ENCODE measurements at places on chromosomes 7 and 10.

DNA sequence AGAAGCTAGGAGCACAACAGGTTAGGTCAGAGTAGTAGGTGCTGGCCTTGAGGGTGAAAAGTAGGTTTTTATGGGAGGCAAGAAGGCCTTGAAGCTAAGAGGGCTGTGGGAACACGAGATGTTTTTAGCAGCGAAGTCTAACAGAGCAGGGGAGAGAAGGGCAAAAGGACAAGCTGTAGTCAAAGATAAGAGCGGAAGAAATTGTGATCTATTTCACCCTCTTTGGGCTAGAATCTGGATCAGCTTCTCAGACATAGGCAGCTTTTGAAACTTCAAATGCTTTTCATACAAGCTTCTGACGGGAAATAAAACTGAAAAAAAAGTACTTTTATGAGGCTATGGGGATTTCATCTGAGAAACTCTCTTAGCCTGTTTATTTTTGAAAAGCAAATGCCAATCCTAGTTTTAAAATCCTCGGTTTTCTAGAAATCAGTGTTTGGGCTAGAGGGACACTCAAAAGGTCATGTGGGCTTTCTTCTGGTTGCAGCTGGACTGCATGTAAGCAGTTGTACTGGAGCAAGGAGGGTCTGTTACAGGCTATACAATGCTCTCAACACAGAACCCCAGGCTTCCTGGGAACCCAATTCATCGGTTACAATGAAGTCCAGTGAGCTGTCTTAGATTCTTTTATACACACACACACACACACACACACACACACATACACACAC lies 83.6 kb downstream of the RNF216 start:
- no peak for DNase-seq

DNA sequence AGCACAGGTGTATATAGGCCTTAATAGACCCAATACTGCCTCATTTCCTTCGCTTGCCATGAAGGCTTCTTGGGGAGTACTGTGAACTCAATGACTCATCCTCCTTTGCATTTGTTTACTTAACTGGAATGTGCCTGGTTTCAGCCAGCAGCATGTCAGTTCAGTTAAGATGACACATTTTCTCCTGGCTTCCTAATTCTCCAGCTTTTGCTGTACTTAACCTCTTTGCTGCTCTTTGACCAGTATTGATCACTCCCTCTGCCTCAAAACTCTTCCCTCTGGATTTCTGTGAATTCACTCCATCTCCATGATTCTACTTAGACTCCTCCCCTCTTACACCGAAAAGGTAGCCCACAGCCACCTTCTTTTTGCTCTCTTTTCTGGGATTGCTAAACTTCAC lies 135.7 kb downstream of the MAGI2 start:
- no peak for DNase-seq

DNA sequence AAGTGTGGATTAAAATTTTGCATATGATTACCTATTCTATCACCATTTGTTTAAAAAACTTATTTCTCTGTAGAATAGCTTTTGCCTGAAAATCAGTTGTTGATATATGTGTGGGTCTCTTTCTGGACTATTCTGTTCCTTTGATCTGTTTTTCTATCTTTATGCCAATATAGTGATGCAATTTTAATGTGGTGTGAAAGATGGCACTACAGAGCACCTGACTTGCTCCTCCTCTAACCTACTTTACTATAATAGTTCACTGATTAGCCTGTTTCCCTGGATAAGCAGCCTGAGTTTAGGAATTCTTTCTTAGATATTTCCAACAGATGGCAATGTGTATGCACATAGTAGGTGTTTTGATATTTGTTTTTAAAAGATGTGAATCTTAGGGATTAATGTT lies 294.5 kb downstream of the AUTS2 start:
- no peak for DNase-seq

- no peak for DNase-seq
These were observed 66.1 kb downstream of the MTPN start for GRCh38 chr7:135911099-135911498.

GRCh38 chr7:44333911-44334733 lies 8.7 kb upstream of the CAMK2B start:
- no peak for DNase-seq

- no peak for DNase-seq
These were observed 293.6 kb downstream of the ARHGAP12 start for GRCh38 chr10:31635009-31635408.

DNA sequence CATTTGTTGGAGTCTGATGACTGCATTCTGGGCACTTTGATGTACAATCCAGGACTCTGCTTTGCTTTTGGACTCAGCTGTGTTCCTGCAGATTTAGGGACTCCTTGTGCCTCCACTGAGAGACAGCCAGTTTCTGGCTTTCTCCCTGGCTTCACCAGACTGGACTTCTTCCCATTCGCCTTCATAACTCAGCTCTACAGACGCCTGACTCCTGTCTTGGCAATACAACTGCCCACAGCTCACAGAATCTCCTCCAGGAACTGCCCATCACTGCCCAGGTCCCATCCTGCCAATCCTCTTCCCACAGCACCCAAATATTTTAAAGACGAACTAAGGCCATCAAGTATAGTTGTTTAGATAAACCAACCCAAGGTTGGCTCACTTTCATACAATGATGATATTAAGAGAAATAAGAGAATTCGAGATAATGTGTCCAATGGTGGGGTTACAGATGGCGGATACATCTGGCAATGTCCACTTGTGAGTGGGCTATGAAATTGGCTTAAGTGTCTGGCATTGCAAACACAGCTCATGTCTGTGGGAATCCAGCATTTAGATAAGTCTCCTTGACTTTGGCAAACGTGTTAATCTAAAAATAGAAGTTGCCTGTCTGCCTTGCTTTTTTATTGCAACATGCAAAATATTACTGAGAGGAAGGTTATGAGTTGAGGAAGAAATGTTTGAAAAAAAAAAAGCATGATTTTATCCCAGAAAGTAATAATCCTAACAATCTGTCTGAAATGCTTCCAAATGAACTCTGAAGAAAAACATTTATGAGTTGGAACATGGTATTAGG lies 95.1 kb downstream of the ITGA8 start:
- no peak for DNase-seq

- no peak for DNase-seq
These were observed 38.3 kb downstream of the WBP1L start for GRCh38 chr10:102781921-102782557.

- DNase-seq = no peak
These were observed 12.8 kb upstream of the PRKAG2 start for GRCh38 chr7:151889406-151890354.

GRCh38 chr7:25349283-25350017 lies 121.2 kb upstream of the NPVF start:
- DNase-seq = no peak

DNA sequence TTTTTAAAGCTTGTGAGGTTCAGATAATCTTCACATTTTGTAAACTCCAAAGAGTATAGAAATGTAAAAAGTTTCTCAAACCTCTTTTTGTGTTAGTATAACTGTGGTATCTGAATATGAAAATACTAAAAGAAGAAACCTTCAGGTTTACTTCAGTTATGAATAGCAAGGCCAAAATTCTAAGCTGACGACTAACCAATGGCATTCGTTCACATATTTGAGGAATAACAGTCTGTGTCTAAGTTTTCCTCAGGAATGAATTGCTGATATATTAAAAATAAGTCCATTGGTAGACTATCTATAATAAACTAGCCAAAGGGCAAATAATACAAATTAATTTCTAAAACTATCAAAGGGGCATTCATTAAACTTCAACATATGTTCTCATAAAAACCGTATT lies 206.0 kb downstream of the CXCL12 start:
- no peak for DNase-seq

GRCh38 chr10:101089520-101090299 lies 27.9 kb downstream of the KAZALD1 start:
- no peak for DNase-seq

DNA sequence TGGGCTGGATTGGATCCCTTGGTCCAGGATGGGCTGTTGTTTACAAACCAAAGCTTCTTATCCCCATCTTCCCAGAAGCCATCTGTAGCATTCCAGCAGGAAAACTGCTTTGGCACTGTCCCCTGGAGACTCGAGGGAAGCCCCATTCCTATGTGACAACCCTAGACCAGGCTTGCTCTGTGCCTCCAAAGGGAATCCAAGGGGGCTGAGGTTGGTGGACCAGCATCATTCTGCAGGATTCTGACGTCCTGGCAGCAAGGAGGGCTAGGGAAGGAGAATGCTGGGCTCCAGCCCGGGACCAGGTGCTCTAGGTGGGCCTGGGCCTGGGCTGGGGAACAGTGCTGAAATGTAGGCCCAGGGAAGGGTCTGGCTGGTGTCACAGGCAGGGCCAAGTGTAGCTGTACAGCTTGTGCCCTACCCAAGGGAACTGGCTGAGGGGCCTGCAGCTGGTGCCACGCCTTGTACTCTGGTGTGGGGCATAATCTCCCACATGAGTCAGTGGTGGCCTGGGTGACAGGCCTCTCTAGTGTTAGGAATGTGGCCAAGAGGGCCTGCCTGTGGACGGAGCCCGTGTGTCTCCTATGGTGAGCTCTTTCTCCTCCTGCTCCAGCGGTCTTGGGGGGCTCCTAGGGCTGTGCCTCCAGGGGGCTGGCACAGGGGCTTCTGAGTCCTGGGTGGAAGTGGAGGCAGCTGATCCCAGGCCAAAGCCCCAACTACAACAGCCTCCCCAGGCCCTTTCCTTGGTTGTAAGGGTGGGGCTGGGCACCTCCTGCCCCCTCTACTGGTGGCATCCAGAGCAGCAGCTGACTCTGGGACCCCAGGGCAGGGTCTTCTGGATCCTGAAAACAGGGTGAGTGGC lies 25.2 kb downstream of the TRIM8 start:
- DNase-seq = no peak

DNA sequence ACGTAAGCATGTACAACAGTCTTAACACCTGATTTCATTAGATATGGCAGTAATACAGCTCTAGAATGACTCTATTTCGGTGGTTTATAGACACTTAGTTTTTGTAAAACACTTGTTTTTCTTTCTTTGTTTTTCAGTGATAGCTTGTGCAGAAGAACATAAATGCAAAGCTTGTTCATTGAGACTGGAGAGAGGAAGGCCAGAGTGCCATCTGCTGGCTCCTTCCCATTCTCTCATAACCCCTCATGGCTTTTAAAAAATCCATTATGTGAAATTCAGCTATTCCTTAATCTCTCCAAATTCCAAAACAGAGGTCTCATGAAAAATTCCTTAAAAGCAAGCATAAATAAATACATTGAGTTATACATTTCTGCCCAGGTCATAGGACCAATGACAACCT lies 76.3 kb downstream of the CACNB2 start:
- no peak for DNase-seq

- DNase-seq = no peak
These were observed 2.0 kb upstream of the ASB13 start for GRCh38 chr10:5668429-5668828.

DNA sequence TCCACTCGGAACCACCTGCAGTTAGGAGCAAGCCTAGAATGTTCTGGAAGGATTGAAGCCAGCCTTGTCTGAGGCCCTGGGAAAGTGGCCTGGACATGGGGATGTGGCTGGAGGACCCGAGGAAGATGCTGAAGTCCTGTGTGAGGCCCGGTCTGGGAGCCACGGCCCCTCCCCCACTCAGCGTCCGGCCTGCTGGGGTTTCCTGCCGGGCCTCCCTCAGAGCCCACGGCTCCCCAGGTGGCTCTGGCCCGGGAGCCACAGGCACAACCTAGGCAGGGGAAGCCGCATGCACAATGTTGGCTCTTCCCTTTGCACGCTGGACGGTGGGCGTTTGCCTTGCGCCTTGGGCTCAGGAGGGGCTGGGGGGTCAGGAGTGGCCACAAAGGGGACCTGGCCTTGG lies 39.0 kb downstream of the UNCX start:
- DNase-seq = no peak

GRCh38 chr10:98332623-98333269 lies 64.8 kb upstream of the LOXL4 start:
- DNase-seq = no peak

DNA sequence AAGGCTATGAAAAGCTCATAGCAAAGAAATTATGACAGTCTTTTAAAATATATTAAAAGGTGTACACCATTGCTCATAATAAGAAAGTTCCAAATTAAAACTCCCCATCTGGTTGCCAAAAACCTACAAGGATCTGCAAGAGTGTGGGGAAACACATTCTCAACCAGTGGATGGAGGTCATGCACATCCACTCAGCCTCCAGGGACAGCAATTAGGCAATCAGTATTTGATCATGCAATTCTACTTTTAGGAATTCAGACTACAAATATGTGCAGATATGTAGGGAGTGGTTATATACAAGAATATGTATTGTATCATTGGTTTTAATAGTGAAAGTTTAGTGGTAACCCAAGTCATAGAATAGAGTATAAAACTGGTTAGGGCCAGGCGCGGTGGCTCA lies 157.8 kb downstream of the FGFR2 start:
- no peak for DNase-seq

GRCh38 chr7:158050978-158051651 lies 536.5 kb downstream of the PTPRN2 start:
- no peak for DNase-seq

DNA sequence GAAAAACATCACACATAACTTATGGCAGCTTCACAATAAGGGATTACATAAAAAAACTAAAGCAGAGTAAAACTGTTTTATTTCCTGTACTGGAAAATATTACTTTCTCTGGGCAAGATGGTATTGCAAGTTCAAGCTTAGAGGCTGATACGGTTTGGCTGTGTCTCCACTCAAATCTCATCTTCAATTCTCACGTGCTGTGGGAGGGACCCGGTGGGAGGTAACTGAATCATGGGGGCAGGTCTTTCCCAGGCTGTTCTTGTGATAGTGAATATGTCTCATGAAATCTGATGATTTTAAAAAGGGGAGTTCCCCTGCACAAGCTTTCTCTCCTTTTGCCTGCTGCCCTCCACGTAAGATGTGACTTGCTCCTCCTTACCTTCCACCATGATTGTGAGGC lies 5.1 kb upstream of the LRRC27 start:
- no peak for DNase-seq

GRCh38 chr10:74213571-74214162 lies 62.6 kb downstream of the ADK start:
- DNase-seq = no peak

DNA sequence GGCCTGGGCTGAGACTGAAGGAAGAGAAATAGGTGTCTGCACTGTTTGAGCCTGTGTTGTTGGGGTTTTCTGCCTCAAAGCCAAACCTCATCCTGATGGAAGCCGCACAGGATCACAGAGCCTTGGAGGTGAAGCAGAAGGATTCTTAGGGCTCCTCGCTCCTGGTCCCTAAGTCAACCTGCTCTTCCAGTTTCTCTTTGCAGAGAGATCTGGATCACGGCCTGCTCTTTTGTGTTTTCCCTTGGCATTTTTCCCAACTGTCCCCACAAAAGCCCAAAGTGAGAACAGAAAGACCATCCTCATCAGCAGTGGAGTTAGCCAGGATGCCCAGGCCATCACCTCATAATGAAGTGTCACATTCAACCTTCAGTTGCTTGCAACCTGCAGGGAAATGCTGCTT lies 20.3 kb upstream of the PPIA start:
- no peak for DNase-seq

- DNase-seq = no peak
These were observed 25.5 kb upstream of the AMZ1 start for GRCh38 chr7:2662273-2663120.

Measured in activated CD8-positive, alpha-beta memory T cell treated with anti-CD3 and anti-CD28 coated beads for 24 hours (primary cell).